Thyroid gland (tissue), 4 donors: ENCODE measurements at places on chromosomes 13 and 19. TPM values are rescaled to one million over a fixed set of nuclear protein-coding genes. Genes with fewer than 3 reads are reported as not detected.

- DNase-seq = no peak
Measured at GRCh38 chr19:45496349-45496953, 396 bp downstream of the RTN2 start.

DNA sequence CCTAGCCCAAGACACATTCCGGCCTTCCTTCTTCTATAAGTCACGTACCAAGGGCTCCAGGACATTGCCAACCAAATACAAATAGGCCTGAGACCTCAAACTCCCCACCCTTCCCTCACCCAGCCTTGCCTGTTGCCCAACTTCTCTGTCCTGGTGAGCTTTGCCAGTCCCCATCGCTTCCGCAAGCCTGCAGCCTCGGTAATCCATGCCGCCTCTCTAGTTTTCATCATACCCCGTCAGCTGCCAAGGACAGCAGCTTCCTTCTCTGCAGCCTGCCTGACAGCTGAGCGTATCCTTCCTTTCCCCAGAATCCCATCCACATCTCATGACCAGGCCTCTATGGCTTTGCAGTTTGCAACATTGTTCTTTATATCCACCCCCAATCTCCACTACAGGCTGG, 36.6 kb upstream of the POMP start:
- no peak for DNase-seq

- DNase-seq = no peak
Measured at GRCh38 chr19:5220361-5220760, 120.3 kb downstream of the PTPRS start.

DNA sequence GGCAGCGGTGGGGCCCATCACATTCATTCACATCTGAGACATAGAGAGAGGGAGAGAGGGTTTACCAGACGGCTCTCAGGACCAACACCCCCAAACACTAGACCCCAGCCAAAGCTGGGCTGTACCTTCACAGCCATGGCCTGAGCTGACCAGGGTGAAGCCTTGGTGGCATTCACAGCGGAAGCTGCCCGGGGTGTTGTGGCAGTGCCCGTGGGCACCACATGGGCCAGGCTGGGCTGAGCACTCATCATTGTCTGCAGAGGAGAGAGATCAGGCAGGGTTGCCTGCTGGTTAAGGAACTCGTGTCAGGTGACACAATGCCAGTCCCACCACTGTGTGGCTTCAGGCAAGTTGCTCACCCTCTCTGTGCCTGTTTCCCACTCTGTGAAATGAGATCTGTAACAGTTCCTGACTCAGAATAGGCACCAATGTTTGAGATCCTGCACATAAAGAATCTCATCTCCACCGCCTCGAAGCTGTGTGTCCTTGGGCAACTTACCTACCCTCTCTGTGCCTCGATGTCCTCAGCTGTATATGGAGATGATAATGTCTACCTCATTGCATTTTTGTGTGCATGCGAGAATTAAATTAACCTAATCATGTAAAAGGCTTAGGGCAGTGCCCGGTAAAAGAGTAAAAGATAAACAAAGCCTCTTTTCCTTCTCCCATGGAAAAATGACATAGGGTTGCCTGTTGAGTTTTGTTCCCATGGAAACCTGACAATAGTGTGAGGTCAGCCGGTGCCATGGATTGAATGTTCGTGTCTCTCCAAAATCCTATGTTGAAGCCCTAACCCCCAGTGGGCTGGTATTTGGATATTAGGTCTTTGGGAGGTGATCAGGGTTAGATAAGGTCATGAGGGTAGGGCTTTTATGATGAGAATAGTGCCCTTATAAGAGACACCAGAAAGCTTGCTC, 22.9 kb downstream of the CCL25 start:
- no peak for DNase-seq

DNA sequence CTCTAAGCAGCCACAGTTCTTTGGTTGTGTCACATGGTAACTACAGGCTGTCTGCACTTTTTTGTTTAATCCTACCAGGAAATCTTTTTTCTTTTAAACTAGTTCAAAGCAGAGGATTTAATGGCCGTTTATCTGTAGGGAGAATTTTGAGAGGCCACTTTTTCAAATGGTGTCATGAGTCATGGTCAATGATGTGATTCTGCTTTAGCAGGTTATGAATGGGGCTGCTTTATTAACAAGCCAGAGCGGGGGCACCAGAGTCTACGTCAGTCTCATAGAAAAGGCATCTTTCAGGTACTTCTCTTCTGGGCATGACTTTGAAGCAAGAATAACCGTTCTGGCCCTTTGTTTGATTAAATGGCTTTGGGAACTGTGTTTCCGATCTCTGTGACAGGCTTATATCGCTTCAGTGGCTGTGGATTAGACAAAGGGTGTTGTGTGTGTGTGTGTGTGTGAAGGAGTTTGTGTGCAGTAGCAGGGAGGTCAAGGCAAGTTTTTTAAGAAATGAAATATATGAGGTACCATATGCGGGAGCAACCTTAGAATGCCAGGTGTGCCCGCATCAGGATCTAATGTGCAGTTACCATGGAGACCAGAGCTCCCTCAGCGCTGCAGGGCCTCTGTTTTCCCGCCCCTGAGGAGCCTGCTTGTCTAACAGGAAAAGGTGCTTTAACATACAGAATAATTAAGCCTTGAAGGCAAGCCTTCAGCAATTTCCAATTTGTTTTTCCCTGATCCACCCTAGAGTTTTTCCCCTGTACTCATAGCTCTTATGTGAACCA, 120.5 kb downstream of the KATNAL1 start:
- DNase-seq = peak; percentile 32

GRCh38 chr19:2188708-2189385, 25.1 kb downstream of the DOT1L start:
- no peak for DNase-seq

GRCh38 chr19:42189133-42189532, 28.3 kb downstream of the DEDD2 start:
- DNase-seq = no peak

- DNase-seq = no peak
Measured at GRCh38 chr13:94389604-94390351, 89.7 kb downstream of the DCT start.

ARHGAP33 gene
- 12.9 TPM for total RNA-seq

WDR88 gene
- total RNA-seq = not detected

DNA sequence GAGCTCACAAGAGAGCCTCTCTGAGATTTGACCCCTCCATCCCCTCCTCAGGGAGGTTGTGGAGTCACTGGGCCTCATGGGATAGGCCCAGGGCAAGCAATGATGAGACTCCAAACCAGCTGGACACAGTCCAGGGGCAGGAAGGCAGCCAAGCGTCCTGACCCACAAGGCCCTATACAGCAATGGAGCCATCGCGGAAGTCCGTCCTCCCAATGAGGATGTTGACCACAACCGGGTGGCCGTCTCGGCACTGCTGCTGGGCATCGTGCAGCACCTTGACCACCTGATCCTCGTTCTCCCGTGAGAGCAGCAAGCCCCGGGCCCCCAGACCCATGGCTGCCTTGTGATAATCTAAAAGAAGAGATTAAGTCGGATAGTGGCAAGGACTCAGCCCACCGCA, 7.9 kb downstream of the SYDE1 start:
- DNase-seq = peak; percentile 30

- no peak for DNase-seq
Measured at GRCh38 chr19:28578786-28579505, 634.0 kb downstream of the UQCRFS1 start.

GRCh38 chr19:30692879-30693503, 320.8 kb downstream of the ZNF536 start:
- DNase-seq = no peak

ADGRE2 gene
- total RNA-seq = 2.6 TPM

- no peak for DNase-seq
Measured at GRCh38 chr13:36973621-36974295, 25.4 kb downstream of the ALG5 start.

DNA sequence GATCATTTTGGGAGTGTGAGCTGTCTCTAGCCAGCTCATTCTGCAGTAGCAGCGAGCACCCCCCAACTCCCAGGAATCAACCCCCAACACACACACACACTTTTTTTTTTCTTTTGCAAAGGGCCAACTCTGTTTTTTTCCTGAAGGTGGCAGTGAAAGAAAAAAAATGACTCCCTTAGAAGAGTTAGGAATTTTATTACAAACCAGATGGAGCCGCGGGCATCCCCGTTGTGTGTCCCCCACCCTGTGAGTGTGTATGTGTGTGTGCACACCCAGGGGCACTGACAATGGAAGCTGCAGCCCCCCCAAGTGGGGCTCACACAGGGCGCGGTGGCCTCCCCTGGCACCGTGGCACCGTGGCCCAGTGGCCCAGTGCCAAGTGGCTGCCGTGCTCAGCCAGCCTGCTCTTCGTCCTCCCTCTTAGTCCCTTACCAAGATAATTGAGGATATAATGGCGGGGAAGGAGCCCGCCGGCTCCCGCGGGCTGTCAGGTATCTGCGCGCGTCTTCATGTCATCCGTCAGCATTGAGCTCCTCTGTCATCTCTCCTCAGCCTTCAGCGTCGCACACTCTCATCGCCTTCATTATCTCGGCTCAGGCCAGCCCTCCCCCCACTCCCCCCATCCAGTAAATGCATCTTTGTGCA, 314.1 kb downstream of the ZNF536 start:
- no peak for DNase-seq

- no peak for DNase-seq
Measured at GRCh38 chr13:45149964-45150363, 29.7 kb downstream of the GTF2F2 start.

- no peak for DNase-seq
Measured at GRCh38 chr13:73403355-73404120, 344.7 kb downstream of the KLF5 start.

DNA sequence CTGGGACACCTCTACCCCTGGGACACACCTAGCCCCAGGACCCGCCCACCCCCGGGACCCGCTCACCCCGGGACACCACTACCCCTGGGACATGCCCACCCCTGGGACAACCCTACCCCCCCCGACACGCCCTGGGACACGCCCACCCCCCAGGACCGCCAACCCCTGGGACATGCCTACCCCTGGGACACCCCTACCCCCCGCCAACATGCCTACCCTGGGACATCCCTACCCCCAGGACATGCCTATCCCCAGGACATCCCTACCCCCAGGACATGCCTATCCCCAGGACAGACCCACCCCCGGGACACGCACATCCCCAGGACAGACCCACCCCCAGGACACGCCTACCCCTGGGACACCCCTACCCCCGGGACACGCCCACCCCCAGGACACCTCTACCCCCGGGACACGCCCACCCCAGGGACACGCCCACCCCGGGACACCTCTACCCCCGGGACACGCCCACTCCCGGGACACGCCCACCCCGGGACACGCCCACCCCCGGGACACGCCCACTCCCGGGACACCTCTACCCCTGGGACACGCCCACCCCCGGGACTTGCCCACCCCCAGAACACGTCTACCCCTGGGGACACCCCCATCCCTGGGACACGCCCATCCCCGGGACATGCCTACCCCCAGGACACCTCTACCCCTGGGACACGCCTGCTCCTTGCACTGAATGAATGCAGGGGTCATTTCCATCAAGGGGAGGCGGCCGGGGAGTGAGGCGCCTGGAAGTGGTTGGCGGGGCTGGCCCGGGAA, 32.3 kb downstream of the ADPRHL1 start:
- no peak for DNase-seq

POGLUT2 gene
- 10.2 TPM for total RNA-seq

DNA sequence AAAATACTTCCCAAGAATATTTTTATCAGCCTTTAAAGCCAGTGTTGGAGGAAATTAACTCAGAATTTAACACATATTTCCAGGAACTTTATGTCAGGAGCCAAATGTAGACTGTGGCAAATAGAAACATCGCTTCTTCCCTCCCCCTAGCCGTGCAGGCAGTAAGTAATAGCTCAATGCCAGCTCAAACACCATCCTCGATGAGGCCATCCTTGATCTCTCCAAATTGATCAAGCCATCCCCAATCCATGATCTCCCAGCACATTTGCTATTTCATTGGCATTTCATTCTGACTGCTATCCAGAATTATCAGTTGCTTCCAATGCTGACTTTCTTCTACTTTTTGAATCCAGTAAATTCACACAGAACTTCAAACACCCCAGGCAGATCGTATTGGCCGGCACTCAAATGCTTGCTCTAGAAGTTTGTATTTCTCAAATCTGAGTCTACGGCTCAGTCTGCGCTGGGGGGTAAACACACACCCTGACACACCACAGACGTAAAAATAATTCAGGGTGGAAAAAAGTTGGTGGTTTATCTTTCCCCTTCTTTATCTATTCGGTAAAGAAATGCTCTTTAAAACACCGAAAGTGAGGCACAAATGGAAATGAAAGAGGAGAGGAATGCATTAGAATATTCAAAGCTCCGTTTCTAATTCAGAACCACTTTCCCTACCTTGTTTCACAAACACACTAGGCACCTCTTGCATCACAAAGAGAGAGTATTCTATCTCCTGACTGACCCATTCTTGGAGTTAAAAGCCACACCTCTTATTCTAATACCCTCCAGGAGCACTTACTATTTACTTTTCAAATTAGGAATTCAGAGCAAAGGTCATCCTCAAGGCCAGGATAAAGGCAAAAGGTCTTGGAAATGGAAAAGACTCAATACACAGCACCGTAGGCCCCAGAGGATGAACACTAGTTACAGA, 991 bp downstream of the OBI1 start:
- DNase-seq = no peak

PCDH17 gene
- 3.7 TPM for total RNA-seq

- no peak for DNase-seq
Measured at GRCh38 chr13:113534236-113534860, 43.8 kb upstream of the DCUN1D2 start.

DNA sequence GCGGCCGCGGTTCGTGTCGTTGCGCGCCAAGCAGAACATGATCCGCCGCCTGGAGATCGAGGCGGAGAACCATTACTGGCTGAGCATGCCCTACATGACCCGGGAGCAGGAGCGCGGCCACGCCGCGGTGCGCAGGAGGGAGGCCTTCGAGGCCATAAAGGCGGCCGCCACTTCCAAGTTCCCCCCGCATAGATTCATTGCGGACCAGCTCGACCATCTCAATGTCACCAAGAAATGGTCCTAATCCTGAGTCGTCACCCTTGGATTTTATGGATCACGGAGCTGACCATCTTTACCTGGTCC, 475 bp downstream of the MRPL57 start:
- no peak for DNase-seq

PSG6 gene
- total RNA-seq = not detected

- no peak for DNase-seq
Measured at GRCh38 chr19:14442891-14443631, 10.0 kb downstream of the PKN1 start.

DNA sequence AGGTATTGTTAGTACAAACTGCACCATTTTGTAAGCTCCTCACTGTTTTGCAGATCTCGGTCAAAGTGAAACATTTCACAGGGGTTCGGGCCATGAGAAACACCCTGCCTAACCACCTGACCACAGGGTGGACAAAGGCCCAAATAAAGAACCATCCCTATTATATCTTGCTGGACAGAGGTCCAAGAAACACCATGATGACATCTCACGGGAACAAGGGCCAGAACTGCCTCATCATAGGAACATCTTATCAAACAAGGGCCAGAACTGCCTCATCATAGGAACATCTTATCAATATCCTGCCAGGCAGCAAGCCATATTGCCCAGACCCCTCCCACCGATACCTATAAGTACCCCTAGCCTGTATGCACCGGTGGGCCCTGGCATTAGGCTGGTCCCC, 99.7 kb downstream of the PCDH9 start:
- DNase-seq = no peak

DNA sequence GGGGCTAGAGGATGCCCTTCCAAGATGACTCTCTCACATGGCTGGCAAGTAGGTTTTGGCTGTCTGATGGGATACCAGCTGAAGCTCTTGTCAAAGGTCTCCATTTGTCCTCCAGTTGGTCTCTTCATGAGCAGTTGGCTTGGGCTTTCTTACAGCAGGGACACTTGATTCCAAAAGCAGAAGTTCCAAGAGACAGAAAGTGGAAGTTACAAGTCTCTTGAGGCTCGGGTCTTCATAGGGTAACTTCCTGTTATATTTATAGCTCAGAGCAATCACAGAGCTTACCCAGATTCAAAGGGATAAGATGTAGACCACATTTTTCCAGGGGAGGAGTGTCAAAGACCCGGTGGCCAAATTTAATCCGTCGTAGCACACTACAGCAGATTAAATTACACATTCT, 440.0 kb downstream of the RFC3 start:
- no peak for DNase-seq
